ENCODE measurements at places on chromosomes 6 and 20. TPM values are rescaled to one million over a fixed set of nuclear protein-coding genes. Genes with fewer than 3 reads are reported as not detected.

The SPEF1 gene
- not detected for total RNA-seq

The SIRPB1 gene
- total RNA-seq = 9.8 TPM

The SLC22A2 gene
- not detected for total RNA-seq

The ADGRG6 gene
- 30.4 TPM for total RNA-seq

The YTHDF1 gene
- 23.2 TPM for total RNA-seq

The ARMH2 gene
- total RNA-seq = not detected

DNA sequence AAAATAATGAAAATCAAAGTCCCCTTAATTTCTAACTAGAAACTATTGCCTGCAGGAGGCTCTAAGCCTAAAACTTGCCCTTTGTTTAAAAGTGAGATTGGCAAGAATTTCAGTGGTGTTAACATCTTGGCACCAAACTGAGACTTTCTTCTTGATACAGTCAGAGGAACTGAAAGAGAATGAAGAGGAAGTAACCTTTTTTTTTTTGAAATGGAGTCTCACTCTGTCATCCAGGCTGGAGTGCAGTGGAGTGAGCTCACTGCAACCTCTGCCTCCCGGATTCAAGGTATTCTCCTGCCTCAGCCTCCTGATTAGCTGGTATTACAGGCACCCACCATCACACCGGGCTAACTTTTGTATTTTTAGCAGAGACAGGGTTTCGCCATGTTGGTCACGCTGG is 3.6 kb downstream of the DOP1A start:
- DNase-seq = no peak

GRCh38 chr6:49519660-49520059 is 19.9 kb downstream of the GLYATL3 start:
- no peak for DNase-seq

GRCh38 chr20:54017846-54018245 is 52.5 kb downstream of the BCAS1 start:
- DNase-seq = no peak

DNA sequence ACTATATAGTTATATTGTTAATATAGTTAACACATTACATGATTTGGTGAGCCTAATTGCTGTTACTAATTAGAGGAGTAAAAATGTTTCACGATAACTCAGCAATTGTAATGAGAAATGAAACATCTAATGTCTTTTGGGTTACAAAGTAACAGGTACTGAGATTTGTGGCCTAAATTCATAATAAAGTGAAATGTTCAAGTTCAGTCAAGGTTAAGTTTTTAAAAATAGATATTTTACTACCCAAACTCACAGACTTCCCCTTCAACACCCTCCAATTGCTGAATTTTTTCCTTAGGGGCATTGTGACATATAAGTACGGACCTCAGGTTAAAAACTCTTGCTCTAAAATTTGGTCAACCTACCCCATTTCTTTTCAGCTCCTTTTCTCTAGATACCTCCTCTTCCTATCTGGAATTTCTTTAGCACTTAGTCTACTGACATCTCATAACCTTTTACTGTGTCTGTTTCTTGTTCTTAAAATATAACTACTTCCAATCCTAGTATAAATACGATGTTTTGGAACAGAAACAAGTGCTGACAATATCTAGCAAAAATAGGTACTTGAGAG is 112.3 kb upstream of the PRSS16 start:
- DNase-seq = no peak

- DNase-seq = no peak
These were observed 12.9 kb downstream of the ZFP64 start for GRCh38 chr20:52178691-52179090.

DNA sequence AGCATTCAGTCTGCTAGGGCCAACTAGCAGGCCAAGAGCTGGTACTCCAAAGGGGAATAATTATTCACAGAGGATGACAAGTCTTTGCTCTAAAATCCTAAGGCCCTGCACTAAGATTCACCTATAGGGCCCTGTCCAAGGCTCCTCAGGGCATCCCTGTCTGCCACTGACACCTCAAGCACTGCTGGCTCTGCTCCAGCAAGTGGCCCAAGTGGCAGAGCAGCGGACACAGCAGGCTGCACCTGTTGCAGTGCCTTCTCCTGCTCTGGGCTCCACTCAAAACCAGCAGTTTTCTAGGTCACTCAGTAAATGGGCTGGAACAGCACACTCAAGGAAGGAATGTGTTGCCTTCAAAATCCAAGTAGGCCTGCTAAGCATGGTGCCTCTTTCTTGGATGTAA is 36.4 kb upstream of the SMOC2 start:
- DNase-seq = no peak

GRCh38 chr6:10505529-10505928 is 15.6 kb upstream of the GCNT2 start:
- DNase-seq = no peak

DNA sequence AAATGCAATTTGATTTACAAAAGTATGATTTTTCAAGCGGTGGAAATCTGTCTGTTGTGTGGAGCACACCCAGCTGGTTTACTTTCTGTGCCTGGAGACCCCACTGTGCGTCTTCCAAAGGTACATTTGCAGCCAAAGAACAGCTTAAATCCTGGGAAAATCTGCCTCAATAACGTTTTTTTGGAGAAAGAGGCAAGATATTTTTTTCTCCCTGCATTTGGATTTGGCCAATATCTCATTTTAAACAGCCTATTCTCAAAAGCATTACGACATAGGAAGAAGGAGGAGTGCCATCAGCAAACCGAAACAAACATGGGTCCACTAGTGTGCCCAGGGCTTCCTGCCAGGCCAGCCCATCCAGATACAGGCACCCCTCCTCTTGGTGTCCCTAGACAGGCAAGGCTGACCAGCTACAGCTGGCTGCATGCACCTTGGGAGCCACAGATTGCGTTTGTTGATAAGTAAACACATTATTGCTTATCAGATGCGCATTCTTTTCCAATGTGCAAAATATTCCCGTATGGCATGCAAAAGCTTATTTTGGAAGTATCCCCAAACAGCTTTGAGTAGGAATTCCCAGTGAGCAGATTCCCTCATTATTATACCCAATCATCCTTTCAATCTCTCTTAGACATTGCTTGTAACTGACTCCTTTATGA is 184.5 kb upstream of the MARCKS start:
- peak; percentile 27 for DNase-seq

GRCh38 chr6:144106206-144106605 is 10.8 kb upstream of the SF3B5 start:
- no peak for DNase-seq

GRCh38 chr20:47296950-47297349 is 59.5 kb downstream of the ZMYND8 start:
- DNase-seq = no peak
